ENCODE measurements at places on chromosomes 3 and 15. TPM values are rescaled to one million over a fixed set of nuclear protein-coding genes. Genes with fewer than 3 reads are reported as not detected.

DNA sequence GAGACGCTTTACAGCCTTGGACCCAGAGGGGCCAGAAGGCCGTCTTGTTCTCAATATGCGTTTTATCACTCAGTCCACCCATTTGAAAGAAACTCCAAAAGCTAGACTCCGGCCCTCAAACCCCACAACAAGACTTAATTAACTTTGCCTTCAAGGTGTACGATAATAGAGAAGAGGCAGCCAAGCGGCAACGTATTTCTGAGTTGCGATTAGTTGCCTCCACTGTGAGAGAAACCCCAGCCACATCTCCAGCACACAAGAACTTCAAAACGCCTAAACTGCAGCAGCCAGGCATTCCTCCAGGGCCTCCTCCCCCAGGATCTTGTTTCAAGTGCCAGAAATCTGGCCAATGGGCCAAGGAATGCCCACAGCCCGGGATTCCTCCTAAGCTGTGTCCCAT lies 17.4 kb upstream of the INO80 start:
- DNase-seq, result no peak

GRCh38 chr3:69767571-69767970 lies 28.3 kb downstream of the MITF start:
- DNase-seq, result no peak

GRCh38 chr3:49689046-49689907 lies at the start of the genes MST1 and RNF123:
Gene MST1, minus strand, starts transcription at chr3:49689474. Its CDS starts 783 bp downstream, at chr3:49688691.
Gene RNF123, plus strand, starts transcription at chr3:49689557. Its CDS starts 1,609 bp downstream, at chr3:49691166.
- peak; percentile 90 for DNase-seq

GRCh38 chr3:166013073-166013679 lies 176.0 kb upstream of the BCHE start:
- peak; percentile 53 for DNase-seq

- no peak for DNase-seq
Observed at GRCh38 chr3:73926360-73927202, 301.8 kb upstream of the PDZRN3 start.

GRCh38 chr3:1183320-1184048 lies 90.7 kb downstream of the CNTN6 start:
- peak; percentile 95 for DNase-seq

Gene MCF2L2
- total RNA-seq, result not detected

DNA sequence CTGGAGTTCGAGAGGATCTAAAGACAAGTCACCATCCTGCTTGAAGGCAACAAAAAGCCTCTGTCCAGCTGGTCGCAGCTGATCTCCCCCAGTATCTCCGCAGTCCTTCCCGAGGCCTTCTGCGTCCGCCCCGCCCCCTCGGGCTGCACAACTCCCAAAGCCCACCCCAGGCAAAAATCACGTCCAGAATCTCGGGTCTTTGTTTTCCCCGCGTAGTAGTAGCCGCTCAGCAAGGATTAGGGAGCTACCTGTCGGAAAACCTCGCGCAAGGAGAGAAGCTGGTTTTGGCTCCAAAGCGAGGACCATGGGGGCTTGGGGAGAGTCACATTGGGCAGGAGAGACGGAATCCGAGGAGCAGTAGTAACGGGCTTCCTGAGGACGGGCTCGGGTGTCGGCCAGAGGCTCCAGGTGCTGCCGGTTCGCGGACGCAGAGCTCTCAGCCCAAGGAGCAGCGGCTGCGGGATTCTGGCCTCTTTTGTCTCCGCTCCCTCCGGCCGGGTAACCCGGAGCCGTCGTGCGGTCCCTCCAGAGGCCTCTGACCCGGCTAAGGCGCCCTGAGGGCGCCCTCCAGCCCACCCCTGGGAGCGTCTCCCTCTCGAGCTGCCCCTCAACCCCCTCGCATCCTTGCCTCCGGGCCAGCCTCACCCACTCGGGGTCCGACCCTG lies 401 bp downstream of the ZSCAN29 start:
- peak; percentile 39 for DNase-seq

- no peak for DNase-seq
Observed at GRCh38 chr3:121424549-121424948, 121.2 kb downstream of the POLQ start.

DNA sequence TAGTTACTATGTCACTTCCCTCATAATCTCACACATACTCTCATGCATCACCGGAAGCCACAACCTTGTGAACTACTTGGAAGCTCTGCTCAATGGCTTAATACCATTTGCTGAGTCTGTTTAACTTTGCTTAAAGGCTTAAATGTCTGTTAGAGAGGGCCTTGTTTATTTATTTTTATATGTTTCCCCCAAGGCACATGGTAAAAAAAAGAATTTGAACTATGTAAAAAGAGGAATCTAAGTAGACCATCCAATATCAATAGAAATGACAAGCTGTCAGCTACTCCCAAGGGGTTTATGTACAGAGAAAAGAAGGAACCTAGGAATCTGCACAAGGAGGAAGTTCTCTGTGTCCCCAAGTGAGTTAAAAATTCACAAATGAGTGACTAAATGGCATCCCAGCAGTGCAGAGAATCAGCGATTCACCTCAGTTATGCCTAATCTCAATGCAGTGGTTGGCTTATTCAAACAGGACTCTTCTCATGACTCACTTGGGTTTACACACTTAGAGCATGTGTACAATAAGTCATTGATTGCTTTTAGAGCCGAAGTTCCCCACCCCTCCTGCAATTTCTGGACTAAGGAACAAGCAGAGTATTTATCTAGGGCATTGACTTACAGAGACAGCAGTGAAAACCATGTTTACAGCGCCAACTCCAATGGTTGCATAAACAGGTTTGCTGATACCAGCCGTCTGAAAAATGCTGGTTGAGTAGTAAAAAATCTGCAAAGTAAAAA lies 24.4 kb downstream of the SLC2A2 start:
- DNase-seq, result peak; percentile 20

DNA sequence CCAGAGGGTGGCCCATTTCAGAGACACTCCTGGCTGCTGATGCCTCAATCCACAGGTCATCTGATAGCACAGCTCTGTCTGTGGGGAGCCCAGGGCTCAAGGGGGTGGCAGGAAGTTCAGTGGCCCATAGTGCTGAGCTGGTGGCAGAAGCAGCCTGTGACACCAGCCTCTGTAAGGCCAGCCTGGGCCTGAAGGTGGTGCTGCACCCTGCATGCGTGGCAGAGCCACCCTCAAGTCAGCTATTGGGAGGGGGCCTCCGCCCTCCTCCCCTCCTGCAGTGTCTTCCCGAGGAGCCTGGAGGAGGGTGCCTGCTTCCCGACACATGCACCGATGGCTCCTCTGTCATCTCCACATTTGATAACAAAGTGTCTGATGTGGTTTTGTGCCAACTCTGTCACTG lies 3.0 kb downstream of the PLA1A start:
- no peak for DNase-seq

DNA sequence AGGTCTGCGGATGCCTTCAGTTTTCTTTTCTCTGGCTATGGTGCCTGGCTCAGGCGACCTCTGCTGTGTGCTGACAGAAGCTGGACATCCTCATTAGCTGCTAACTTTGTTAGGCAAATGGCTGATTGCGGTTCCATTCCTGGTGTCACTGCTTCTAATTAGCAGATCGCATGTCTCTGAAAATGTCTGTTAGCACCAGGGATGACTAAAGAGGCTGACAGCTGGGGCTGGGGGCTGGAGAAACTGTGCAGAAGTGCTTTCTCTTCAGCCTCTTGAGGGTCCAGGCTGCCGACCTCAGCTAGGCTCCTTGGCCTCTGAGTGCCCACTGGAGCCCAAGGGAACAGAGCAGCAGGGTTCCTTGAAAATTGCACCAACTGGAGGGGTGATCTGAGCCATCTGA lies 39.3 kb downstream of the CHCHD6 start:
- DNase-seq, result no peak

DNA sequence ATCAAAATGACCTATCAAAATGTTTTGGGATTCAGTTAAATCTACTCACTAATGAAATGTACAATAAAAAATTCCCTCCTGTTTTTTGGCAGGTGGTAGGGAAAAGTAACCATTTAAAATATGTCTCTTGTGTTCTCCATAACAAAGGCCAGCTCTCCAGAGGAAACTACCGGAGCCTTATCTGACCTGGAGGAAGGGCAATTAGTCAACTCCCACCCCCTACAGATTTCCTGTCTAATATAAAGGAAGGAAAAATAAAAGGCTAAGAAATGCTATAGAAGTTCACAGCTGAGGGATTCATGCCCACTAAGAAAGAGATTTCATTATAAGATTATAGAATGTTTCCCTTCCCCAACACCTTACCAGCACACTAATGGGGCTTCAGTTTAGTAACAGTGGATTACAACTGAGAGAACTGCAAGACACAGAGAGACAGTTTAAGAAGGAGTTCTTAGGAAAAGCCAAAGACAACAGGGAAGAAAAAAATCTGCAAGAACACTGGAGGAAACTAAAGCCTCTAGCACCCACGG lies 376.5 kb upstream of the KCNMB2 start:
- peak; percentile 6 for DNase-seq

GRCh38 chr3:46927718-46928073 lies 48.8 kb downstream of the CCDC12 start:
- DNase-seq, result no peak

DNA sequence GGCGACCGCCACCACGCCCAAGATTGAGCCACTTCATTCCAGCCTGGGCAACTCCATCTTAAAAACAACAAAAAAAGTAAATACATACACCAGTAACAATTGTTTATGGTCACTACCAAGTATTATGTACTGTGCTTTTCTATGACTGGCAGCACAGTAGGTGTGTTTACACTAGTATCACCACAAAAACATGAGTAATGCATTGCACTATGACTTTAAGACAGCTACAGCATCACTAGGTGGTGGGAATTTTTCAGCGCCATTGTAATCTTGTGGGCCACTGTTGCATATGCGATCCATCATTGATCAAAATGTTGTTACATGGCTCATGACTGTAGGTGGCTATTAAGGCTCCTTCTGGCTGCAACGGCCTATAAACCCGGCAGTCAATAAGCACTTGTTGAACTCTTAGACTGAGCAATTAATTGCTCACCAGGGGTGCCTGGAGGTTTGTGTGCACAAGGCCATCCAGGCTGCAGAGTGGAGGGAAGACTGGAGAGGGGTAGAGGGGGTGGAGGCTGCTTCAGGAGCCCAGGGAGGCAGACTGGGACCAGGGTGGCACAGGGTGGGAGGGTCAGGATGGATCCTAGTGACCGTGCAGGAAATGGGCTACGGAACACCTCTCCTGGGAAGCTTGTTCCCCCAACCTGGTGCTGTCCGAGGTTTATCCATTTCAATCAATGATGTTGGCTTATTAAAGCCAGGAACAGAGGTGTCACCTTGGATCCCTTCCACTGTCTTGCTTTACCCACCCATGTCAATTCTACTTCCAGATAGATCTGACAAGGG lies 17.9 kb upstream of the COPG1 start:
- DNase-seq, result no peak

- no peak for DNase-seq
Observed at GRCh38 chr3:136639069-136639468, 113.1 kb downstream of the STAG1 start.

DNA sequence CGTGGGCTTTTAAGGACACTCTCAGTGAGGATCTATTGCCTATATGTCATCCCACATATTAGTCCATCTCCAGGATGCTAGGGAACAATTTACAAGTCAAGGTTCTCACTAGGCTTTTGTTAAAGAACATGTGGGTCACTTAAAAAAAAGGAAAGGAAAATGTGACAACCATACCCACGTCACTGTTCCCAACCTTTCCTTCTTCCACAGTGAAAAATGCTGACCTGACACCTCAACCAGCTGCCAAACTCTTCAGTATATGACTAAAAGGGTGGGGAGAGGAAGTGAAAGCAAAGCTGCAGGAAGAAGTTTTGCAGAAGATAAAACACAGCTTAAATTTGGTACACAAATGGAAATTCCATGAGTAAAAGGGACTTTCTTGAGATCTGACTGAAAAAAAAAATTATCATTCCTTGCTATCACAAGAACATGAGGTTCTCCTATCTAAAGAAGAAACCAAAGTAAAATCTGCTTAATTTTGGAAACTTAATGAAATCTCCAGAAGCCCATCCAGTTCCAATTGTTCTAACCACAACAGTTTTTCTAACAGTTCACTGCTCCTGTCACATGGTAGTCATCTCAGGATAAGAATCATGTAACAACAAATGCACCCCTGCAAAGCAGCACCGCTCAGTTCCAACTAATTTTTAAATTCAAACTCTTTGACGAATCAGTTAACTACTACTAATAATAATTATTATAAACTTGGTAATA lies 117.0 kb upstream of the TSPAN3 start:
- DNase-seq, result peak; percentile 73

- DNase-seq, result no peak
Observed at GRCh38 chr3:58351920-58352319, 19.2 kb downstream of the PXK start.

Gene SHF
- 1.9 TPM for total RNA-seq

- DNase-seq, result no peak
Observed at GRCh38 chr3:27639271-27639670, 82.9 kb downstream of the EOMES start.

Gene CNTN4
- total RNA-seq, result 0.09 TPM

- DNase-seq, result no peak
Observed at GRCh38 chr15:40782609-40783227, 12.9 kb downstream of the C15orf62 start.

Gene CERS3
- total RNA-seq, result not detected

DNA sequence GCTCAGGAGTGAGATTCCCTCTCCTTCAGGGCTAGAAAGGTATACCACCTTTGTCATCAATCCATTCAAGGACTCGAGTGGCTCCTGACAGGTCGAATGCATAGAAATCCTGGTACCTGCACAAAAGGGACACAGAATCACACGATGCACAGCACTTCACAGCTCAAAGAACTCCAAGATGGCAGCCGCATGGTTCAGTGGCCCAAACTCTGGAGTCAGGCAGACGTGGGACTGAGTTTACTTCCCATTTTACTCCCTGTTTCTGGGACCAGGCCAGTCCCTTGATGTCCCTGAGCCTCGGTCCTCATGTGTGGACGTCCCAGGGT lies 536 bp downstream of the WDR73 start:
- DNase-seq, result no peak

GRCh38 chr3:46935168-46935858 lies 41.2 kb downstream of the CCDC12 start:
- peak; percentile 96 for DNase-seq

DNA sequence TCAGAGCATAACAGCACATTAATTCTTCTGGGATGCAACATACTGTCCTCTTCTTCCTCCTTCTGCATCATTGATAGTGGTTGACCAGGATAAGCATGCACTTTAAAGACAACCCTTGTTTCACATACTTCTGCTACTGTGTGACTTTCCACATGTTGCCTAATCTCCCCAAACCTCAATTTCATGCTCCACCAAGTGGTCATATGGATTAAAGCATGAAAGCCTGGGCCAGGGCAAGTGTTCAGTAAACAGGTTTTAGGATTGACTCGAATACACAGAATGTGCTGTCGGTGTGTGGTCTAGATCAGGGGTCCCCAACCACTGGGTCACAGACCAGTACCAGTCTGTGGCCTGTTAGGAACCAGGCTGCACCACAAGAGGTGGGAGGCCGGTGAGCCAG lies 22.5 kb upstream of the BFSP2 start:
- DNase-seq, result peak; percentile 51

GRCh38 chr3:130539005-130539404 lies 22.0 kb downstream of the COL6A6 start:
- DNase-seq, result peak; percentile 49

GRCh38 chr3:42668793-42669217 lies 15.3 kb downstream of the ZBTB47 start:
- DNase-seq, result peak; percentile 36

All from fibroblast of the aortic adventitia (primary cell).